ENCODE measurements at places on chromosomes 11 and 22. TPM values are rescaled to one million over a fixed set of nuclear protein-coding genes. Genes with fewer than 3 reads are reported as not detected.

Gene SART1
- total RNA-seq = 54.1 TPM

Gene CLDN5
- total RNA-seq = not detected

Gene DNAJB7
- not detected for total RNA-seq

Gene BTBD18
- not detected for total RNA-seq

Gene STK33
- 20.0 TPM for total RNA-seq

Gene NCR3LG1
- total RNA-seq = 0.18 TPM

Gene RIMBP3B
- total RNA-seq = not detected

Gene OR10D3
- not detected for total RNA-seq

Gene PGA4
- not detected for total RNA-seq

Gene DDI1
- not detected for total RNA-seq

Gene C22orf31
- not detected for total RNA-seq

Gene MRGPRE
- not detected for total RNA-seq

Gene KCNQ1OT1
- total RNA-seq = 1.3 TPM

Gene SREBF2
- total RNA-seq = 171 TPM

Gene OR8G1
- total RNA-seq = not detected

Gene CCDC134
- 19.3 TPM for total RNA-seq

Gene GAB4
- not detected for total RNA-seq

Gene ZNF280B
- total RNA-seq = 1.1 TPM

Gene OR9I1
- total RNA-seq = not detected
